ENCODE measurements at places on chromosomes 13 and 19.
A peak's percentile ranks its signal among the peaks of the same experiment; 100 is the strongest.

DNA sequence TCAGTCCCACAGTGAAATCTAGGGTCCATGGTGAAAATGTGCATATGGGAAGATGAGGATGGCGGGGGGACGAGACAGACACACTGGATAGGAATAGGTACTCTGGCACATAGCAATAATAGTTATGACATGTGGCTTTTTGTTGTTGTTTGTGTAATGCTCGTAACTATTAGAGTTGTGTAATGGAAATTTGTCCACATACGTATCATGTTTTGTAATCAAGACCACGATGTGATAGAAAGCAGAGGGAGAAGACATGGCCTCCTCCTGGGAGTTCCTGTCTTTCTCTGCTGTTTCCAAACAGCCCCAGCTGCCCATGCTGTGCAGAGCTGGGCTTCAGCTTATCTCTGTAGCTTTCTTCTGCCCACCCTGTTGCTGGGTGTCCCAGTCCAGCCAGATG, 185.3 kb upstream of the TMTC4 start:
- no peak for DNase-seq

GRCh38 chr19:16951529-16951928, 62.7 kb downstream of the F2RL3 start:
- DNase-seq, result no peak

- no peak for DNase-seq
These were observed 698 bp downstream of the KANK2 start for GRCh38 chr19:11196406-11197287.

DNA sequence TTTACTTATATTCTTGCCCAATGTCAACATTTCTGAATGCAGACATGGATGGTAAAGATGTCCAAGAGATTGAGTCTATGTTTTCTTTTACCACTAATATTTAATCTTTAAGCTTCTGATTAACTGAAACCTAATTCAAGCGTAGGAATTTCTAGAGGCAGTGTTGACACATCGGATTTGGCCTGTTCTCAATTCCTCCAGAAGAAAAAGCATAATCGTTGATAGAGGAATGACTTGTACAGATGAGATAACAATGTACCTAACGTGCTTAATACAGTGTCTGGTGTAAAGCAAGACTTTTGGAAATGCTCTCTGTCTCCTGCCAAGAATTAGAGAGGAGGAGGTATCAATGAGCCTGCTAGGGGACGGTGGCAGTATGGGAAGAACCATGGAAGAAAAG, 35.2 kb downstream of the SLC15A1 start:
- no peak for DNase-seq

- peak; percentile 58 for DNase-seq
These were observed at the start of gene NBEA for GRCh38 chr13:34941835-34942731. TSS of gene NBEA (plus strand) at chr13:34942270. CDS start at chr13:34942821, 551 bp downstream.

GRCh38 chr13:42225051-42225450, 46.9 kb upstream of the AKAP11 start:
- DNase-seq, result no peak

DNA sequence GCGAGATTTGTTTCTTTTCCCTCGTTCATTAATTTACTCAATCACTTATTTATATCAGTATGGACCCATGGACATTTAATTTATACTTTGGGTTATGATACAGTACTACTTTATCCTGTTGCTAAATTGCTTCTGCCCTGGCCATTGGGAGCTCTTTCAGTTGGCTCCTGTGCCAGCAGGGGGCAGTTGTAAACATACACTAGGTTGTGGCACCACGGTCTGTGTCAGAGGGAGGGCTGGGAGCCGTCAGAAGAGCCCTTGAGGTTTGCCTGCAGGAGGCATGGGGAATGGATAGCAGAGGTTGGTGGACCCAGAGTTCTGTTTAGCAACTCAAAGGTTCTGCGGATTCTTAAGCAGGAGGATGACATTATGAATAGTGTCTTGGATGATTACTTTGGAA, 94.3 kb downstream of the ERCC5 start:
- DNase-seq, result no peak

- peak; percentile 52 for DNase-seq
These were observed 2.2 kb downstream of the CXCL17 start for GRCh38 chr19:42440357-42441048.

- DNase-seq, result no peak
These were observed 1.3 kb upstream of the INTS6 start for GRCh38 chr13:51453959-51454703.

DNA sequence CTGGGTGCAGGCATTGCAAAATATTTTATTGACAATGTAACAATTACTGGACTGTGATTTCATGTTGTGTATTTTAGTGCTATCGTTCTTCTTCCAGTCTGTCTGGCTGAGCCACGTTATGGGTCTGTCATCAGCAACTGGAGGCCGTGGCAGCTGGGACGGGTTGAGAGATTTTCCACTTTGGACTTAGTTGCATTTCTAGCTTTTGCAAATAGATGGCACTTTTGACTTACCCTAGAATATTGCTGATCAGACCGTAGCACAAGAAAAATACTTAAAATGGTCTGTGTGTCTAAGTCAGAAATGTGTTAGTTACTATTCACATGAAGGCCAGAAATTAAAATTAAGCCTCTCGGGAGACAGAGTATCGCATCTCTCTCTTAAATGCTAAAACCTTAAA, 211.1 kb downstream of the TEX29 start:
- DNase-seq, result no peak

DNA sequence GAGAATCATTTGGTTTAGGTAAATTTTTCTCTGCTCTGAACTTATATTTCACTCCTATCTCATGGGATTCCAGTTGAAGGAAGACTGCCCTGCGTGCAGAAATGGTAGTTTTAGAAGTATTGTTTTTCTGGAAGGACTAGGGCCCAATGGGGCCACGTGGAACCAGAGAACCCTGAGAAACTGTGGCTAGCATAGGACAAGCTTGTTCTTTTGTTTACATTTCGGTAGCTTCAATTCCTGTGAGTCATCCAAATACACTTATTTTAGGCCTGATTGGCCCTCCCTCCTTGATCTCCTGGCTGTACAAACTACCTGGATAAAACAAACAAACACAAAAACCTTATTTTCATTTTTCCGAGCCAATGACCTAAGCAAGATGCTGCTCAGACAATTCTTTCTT, 124.0 kb downstream of the ITGBL1 start:
- no peak for DNase-seq

- DNase-seq, result no peak
These were observed 131.5 kb upstream of the GJB6 start for GRCh38 chr13:20363603-20364002.

- no peak for DNase-seq
These were observed 10.7 kb downstream of the RFXAP start for GRCh38 chr13:36829753-36830152.

DNA sequence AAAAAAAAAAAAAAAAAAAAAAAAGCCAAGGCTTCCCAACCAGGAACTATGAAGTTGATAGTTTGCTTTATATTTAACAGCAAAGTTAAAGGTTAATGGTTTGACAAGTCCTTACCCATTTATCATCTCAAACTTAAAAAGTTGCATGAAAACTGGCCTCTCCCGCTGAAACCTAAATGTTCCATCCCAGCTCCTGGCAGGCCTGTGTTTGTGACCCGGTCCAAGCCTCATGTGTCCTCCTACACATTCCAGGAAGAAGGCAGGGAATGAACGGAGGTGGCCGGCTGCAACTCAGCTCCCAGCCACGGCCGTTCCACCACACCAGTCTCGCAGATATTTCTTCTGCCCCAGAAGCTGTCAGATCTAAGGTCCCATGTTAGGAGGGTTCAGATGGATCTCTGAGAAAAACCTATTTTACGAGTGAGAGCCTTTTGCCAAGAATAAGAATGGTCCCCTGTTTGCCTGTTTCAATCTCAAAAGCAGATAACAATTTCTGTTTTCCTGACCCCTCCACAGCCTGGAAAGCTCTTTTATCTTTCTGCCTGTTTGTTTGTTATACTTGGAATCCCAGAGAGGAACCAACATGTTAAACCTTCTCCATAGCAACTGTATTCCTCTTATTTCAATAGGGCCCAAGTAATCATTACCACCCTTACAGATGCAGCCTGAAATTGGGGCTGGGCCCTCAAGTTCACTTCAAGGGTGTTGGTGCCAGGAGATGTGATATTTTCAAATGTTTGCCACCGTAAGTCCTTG, 56.5 kb downstream of the KCTD12 start:
- DNase-seq, result no peak

GRCh38 chr13:28654276-28654675, 4.7 kb upstream of the POMP start:
- DNase-seq, result no peak

DNA sequence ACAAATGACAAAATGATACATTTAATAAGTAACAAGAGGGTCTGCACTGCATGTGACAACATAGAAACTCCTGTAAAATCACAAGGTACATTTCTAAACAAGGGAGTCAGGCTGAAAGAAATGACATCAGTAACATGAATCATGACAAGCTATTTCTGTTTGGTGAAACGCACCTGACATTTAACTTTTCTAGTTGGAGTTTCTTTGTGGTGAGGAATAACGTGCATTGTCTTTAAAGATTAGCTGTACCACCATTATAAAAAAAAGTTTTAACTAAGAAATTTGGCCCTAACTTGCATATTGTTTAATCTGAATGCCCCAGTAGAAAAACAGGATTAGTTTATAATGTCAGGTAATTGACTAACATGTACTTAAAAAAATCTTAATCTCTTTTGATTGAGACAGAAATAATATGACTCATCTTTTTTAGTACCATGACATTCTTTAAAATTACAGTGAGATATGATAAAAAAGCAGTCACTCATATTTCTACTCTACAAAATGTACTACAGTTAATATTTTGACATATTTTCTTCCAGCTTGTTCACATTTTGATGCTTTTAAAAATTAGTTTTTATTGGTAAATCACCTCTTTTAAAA, 418.2 kb downstream of the KLF12 start:
- no peak for DNase-seq

DNA sequence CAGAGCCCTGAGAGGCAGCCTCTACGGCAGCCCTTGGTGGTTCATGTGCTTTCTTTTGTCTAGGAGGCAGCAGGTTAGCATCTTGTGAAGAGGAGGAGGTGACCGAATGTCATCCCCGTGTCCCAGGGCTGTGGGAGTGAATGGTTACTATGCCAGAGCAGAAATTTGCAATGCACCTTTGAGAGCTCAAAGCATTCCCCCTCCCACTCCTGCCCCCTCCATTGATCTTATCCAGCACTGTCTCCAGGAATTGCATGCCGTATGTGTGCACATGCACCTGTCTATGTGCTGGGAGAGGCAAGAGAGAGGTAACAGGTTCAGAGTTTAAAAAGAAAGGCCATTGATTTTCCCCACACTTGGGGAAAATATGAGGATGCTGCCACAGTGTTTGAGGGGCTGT, 10.2 kb downstream of the RASL11A start:
- DNase-seq, result no peak

- DNase-seq, result no peak
These were observed 655 bp upstream of the S1PR5 start for GRCh38 chr19:10517760-10518443.

DNA sequence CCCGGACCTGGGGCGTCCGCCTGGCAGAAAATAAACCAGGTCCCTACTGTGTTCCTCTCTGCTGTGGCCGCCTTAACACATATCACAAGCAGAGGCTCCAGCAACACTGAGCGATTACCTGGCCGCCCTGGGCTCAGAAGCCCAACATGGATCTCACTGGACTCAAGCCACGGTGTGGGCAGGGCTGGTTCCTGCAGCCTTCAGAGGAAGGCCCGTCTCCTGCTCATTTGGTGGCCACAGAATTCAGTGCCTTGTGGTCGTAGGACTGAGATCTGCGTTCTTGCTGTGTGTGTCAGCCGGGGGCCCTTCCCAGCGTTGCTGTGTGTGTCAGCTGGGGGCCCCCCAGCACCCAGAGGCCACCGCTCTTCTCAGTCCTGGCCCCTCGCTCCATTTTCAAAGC, 30.2 kb downstream of the C2CD4C start:
- no peak for DNase-seq

GRCh38 chr13:83667606-83668005, 214.7 kb downstream of the SLITRK1 start:
- no peak for DNase-seq

DNA sequence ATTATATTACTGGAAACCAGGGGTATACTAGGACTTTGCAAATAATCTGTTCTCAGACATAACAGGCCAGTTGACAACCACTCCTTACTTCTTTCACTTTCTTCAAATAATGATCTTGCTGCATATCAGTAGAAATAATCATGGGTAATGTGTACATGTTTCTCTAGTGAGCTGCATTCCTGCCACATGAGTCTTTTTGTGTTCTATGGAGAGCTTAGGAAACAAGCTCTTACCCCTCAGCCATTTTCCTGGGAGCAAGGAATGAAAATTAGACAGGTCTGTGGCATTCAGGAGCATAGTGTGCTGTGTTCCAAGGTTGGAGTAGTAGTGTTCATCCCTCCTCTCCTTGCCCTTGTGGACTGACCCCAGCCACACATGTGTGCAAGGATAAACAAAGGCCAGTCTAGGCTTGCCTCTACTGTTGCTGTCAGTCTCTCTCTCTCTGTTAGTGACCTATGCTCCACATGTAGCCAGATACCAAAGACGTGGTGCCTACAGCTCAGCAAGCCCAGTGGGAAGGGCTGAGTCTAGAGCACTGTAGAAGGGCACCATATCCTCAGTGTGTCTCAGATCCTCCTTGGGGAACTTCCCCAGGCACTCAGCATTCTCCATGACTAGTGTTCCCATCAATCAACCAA, 11.5 kb upstream of the OXGR1 start:
- DNase-seq, result no peak
